ENCODE measurements at places on chromosomes 12 and 14.

DNA sequence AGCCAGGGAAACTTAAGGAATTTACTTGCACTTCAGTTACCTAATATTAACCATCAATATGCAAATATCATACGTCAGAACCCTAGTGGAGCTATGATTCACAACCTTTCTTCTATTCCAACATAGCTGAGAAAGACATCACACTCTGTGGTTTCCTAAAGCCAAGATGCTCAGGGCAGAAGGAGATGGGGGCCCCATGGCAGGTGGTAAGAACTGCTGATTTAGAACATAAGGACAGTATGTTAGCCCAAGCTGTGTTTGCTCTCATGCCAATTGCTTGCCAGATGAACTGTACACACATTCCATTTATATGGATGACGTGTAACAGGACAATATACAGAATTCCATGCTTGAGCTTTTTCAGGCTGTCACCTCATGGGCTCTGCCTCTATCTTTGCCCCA is 34.6 kb downstream of the HECTD4 start:
- DNase-seq: no peak

- peak; percentile 47 for DNase-seq
Observed at GRCh38 chr12:28172434-28173030, 17.7 kb upstream of the CCDC91 start.

DNA sequence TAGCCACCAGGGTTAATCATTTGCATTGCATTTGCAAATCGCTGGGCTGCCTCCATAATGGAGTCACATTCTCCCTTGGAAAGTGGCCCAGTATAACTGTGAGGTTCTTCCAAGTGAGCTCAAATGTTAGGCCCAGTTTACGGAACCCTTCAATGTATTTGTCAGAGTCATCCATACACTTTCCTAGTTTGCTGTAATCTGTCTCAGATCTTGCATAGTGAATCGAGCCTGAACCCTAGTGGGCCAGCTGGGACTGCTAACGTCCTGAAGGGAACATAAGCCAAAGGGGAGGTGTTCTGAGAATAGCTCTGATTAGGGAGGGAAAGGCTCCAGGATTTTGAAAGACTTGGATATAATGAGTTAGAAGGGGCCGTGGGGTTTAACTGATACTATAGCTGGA is 406.3 kb downstream of the SLC6A15 start:
- peak; percentile 28 for DNase-seq

- no peak for DNase-seq
Observed at GRCh38 chr12:118521036-118521370, 144.6 kb downstream of the SUDS3 start.

DNA sequence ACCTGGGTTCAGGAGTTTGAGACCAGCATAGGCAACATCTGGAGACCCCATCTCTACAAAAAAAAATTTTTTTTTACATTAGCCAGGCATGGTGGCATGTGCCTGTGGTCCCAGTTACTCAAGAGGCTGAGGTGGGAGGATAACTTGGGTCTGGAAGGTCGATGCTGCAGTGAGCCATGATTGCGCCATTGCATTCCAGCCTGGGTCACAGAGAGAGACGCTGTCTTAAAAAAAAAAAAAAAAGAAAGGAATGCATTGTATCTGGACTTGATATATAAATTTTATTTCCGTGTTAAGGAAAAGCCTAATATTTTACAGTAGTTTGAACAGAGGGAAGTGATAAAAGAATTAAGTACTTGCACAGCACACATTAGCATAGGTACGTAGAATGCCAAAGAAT is 97.2 kb downstream of the ZC3H14 start:
- no peak for DNase-seq

- no peak for DNase-seq
Observed at GRCh38 chr12:117528538-117528937, 167.1 kb upstream of the NOS1 start.

- no peak for DNase-seq
Observed at GRCh38 chr12:25745281-25745680, 192.2 kb upstream of the LMNTD1 start.

Measured in fibroblast of the conjunctiva (primary cell).